ENCODE measurements at places on chromosomes 11 and 22.
A peak's percentile ranks its signal among the peaks of the same experiment; 100 is the strongest.

DNA sequence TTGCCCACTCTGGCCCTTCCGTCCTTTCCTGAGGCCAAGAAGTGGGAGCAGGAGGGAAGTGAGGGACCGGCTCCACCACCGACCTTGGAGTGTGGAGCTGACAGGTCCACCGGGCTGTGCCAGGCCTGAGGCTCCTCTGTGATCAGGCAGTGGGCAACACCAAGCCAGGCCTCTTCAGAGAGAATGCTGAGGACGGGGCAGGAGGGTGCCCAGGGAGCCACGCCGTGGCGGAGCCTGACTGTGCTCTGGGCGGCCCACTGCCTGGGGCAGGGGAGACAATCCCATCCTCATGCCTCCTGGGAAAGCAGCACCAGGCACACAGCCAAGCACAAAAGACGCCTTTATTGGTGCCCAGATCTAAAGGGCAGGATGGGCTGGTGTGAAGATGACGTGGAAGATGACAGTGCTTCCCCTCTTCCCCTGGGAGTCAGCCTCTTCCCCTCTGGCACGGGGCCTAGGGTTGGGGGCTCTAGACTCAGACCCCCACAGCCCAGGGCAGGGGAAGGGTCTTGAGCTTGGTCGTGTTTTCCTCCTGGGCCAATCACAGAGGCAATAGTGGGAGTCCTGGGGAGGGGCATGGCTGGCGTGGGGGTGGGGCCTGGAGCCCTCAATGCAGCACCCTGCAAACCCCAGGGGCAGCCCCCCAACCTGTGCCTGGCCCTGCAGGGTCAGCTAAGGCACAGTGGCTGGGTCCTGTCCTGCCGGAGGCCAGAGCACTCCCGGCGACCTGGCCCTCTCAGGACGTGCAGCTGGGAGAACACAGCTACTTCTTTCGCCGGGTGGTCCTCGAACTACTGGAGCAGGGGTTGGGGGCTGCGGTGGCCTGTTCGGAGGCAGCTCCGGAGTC, 4.7 kb downstream of the LMF2 start:
- no peak for DNase-seq

DNA sequence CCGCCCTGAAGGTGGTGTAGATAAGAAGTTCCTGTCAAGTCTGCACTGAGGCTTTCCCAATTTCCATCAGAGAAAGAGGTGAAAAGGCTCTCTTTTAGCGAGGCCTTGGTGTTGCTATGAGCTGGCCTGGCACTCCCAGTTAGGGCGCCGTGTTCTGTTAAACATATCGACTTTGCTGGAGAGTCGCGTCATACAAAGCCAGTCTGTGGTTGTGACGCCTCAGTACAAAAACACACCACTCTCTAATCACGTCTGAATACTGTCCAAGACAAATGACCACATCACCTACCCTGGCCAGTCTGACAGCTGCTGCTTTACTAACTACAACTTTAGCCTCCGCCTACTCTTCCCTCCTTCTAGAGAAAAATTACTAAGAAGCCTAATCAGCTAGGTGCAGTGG, 8.0 kb upstream of the TOLLIP start:
- DNase-seq: no peak

DNA sequence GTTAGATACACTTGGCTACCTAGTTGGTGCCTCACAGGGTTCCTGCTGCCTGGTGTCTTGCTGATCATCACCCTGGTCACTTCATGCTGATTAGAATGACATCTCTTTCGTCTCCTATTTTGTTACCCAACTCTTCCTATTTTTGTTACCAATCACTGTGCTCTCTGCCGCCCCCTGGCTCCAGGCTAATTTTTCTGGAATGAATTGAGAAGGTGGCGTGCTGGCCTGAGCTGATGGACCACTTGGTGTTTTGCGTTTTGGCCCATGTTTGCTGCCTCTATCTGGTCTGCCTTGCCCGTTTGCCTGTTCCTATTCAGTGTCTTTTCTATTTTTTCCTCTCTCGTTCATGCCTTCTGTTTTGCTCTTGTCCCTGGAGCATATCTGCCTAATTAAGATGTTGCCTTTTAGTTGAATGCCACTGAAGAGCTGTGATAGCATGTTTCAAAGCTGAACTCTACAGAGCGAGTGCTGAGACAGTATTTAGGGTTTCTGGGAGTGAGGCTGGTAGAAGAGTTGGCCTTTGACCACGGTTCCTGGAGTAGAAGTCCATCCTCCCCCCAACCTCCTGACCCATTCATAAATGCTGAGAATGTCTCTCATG, 5.9 kb upstream of the ATF4 start:
- peak; percentile 31 for DNase-seq

DNA sequence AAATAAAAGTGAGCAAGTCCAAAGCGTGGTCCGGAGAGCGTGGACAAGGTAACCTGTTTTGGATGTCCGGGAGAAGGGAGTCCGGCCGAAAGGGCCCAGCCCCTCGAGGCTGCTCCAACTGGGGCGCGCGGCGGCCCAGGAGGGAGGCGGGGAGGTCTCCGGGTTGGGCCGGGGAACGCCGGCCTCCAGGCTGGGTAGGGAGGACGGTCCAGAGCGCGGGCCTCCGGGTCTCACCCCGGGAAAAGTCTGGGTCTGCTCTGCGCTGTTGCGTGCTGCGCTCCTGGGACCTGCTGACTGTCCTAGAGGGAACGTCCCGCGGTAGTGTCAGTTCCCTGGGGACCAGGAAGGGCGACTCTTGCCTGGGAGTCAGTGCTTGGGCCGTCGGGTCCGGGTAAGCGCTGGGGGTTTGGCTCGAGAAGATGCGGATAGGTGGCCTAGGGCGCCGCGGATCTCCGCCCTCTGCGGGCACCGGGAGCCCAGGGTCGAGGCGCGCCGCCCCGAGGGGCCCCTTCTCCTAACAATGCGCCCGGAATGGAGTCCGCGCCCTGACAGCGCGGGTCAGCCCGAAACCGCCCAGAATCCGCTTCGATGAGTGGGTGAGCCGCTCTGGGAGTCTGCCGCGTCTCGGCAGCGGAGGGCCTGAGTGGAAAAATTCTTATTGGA, 988 bp upstream of the FLI1 start:
- DNase-seq: no peak

DNA sequence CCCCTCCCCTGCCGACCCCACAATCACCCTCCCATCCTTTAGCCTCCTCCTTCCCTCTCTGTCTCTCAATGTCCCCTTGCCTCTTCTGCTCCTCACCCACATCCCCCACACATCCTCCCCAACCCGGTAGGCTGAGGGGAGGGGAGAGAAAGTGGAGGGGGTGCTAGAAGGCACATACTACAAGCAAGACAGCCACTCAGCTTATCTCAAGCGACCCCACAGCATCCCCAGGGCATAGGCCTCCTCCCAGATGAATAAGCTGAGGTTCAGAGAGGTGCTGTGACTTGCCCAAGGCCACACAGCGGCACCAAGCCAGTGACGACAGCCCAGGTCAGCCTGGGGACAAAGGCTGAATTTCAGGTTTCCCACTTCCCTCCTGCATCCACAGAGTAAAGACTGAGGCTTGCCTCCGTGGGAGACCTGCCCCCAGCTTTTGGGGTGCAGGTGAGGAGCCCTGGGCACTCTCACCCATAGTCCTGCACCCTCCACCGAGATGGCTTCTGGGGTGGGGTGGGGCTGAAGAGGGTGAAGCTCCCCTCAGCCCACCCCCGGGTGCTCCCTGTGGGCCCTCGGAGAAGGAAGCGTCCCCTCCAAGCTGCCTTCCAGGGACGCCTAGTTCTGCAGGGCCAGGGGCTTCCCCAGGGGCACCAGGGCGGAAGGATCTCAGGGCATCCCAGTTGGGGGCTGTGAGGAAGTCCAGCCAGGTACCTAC, 511 bp downstream of the RAC2 start:
- DNase-seq: no peak

DNA sequence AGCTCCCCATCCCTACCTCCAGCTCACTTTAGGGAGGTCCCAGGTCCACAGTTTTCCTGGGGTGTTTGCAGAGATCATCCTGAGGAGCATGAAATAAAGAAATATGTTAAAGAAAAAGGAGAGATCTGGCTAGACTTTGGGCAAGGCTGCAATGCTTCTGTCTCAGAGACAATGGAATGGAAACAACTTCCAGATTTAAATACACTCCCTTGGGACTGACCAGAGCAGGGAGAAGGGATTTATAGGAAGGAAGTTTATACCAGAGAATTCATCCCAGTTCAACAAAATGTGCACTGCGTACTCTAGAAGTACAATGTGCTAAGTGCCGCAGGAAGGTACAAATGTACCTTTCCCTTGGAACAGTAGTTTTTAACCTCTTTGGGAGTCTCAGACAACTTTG, 40.4 kb downstream of the ETS1 start:
- DNase-seq: no peak
